ENCODE measurements at places on chromosomes 13 and 19.

DNA sequence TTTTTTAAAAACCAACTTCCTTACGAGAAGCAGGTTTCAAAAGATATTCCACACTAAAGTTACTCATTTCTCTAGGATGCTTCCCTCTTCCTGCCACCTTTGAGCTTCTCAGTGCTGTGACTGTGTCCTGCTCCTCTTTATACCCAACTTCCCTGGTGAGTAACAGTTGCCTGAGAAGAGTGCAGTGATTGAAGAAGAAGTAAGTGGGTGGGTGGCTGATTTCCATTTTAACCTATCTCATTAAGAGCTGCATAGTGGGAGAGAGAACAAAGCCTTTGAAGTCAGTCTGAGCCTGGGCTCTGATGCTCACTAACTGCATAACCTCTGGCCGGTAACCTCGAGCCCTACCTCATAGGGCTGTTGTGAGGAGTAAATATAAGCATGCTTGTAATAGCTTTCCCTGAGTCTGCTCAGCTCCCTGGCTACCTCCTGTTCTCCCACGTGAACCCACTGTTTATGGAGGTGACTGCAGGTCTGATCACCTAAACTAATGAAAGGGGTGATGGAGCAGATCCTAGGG, 977.3 kb downstream of the UQCRFS1 start:
- DNase-seq, result no peak

DNA sequence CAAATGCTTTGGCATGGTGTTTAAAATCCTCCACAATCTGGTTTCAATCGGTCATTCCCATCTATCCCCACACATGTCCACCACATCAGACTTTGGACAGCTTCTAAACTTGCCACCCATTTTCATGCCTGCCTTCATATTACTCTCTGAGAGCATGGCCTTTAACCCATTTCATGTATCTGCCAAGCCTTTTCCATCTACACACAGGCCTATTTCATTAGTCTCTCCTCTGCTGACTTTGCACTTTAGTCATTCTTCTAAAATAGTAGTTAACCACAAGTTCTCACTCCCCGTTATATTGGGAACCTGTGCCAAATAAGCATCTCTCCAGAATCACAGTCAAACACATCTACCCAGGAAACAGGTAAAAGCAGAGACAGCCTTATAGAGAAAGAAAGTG, 142.2 kb downstream of the MZT1 start:
- no peak for DNase-seq

- peak; percentile 80 for DNase-seq
Measured at GRCh38 chr13:99288089-99288488, 19.1 kb downstream of the GPR183 start.

GRCh38 chr19:1412995-1413800, 5.8 kb downstream of the DAZAP1 start:
- no peak for DNase-seq

- DNase-seq, result no peak
Measured at GRCh38 chr13:75506018-75506417, 24.0 kb upstream of the TBC1D4 start.

DNA sequence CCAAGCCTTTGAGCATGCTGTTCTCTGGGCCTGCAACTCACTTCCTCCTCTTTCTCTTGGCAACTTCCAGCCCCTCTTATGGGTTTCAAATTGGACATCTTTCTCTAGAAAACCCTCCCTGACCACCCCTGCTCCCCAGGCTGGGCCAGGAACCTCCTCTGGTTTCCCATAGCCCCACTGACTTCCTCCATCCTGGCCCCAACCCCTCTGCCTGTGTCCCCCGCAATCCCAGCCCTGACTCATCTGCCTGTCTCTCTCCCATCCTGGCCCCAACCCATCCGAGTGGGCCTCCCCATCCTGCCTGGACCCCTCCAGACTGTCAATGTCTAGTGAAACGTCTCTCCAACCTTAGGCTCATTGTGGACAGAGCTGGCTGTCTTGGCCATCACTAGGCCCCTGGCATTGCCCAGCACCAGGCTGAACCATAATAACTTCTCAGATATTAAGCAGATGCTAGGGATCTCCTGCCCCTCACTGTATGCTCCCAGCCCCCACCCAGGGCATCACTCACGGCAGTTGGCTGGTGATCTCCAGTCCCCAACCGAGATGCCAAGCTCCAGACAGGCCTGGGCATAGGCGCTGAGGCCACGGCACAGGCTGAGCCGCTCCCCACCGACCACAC, 16.8 kb downstream of the FCGBP start:
- no peak for DNase-seq

GRCh38 chr19:31666126-31666525, 316.9 kb upstream of the TSHZ3 start:
- no peak for DNase-seq

GRCh38 chr13:67416047-67416925, 186.2 kb upstream of the PCDH9 start:
- no peak for DNase-seq

- no peak for DNase-seq
Measured at GRCh38 chr13:39577838-39578491, 25.0 kb downstream of the LHFPL6 start.

DNA sequence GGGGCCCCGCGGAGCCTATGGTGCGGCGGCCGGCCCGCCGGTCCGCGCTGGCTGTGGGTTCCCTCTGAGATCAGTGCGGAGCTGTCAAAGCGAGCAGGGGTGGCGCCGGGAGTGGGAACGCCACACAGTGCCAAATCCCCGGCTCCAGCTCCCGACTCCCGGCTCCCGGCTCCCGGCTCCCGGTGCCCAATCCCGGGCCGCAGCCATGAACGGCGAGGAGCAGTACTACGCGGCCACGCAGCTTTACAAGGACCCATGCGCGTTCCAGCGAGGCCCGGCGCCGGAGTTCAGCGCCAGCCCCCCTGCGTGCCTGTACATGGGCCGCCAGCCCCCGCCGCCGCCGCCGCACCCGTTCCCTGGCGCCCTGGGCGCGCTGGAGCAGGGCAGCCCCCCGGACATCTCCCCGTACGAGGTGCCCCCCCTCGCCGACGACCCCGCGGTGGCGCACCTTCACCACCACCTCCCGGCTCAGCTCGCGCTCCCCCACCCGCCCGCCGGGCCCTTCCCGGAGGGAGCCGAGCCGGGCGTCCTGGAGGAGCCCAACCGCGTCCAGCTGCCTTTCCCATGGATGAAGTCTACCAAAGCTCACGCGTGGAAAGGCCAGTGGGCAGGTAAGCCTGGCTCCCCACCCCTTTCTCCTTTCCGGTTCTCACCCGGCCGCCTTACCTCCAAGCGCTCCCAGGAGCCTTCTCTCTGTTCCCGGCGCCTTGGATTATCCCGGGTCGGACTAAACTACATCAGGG, at the start of gene PDX1:
Gene PDX1, plus strand, starts transcription at position 67 of the 743 bp plus-strand sequence. Its CDS starts 139 bp downstream, at position 206.
- no peak for DNase-seq

GRCh38 chr19:1105008-1105872, 1.4 kb downstream of the GPX4 start:
- DNase-seq, result no peak

GRCh38 chr13:79060216-79060615, 345.8 kb downstream of the RBM26 start:
- DNase-seq, result no peak
